ENCODE measurements at places on chromosomes 12 and 14. TPM values are rescaled to one million over a fixed set of nuclear protein-coding genes. Genes with fewer than 3 reads are reported as not detected.

The SELPLG gene
- 0.97 TPM for total RNA-seq

The ERP27 gene
- not detected for total RNA-seq

The PRB4 gene
- total RNA-seq, result not detected

The DPY19L2 gene
- total RNA-seq, result 1.9 TPM

The TMX1 gene
- total RNA-seq, result 34.1 TPM

The ZC3H10 gene
- 3.6 TPM for total RNA-seq

The TBC1D30 gene
- total RNA-seq, result 1.3 TPM

The SERPINA12 gene
- total RNA-seq, result not detected

The RAB15 gene
- 18.6 TPM for total RNA-seq

The C2CD5 gene
- total RNA-seq, result 13.4 TPM

The BDKRB2 gene
- 1.1 TPM for total RNA-seq

The NAV3 gene
- total RNA-seq, result 7.9 TPM

The LHX5 gene
- not detected for total RNA-seq

The SLC6A13 gene
- 0.31 TPM for total RNA-seq

The ZDHHC22 gene
- 0.23 TPM for total RNA-seq

The RGS6 gene
- not detected for total RNA-seq

The PPP1R3E gene
- 3.3 TPM for total RNA-seq

The RNASE3 gene
- not detected for total RNA-seq

The IQSEC3 gene
- 0.01 TPM for total RNA-seq

The CARMIL3 gene
- total RNA-seq, result 0.45 TPM

The FBXO33 gene
- total RNA-seq, result 7.1 TPM

The SAMD15 gene
- total RNA-seq, result 2.5 TPM

The KRT78 gene
- total RNA-seq, result 0.15 TPM

The B4GALNT3 gene
- total RNA-seq, result 0.69 TPM

The GYS2 gene
- total RNA-seq, result not detected

All from A549 treated with Hydrocortisone at 1 μM for 4 hours (cell line).